ENCODE measurements at places on chromosomes 12 and 14. TPM values are rescaled to one million over a fixed set of nuclear protein-coding genes. Genes with fewer than 3 reads are reported as not detected.

Gene GPR132
- total RNA-seq = not detected

Gene GYS2
- not detected for total RNA-seq

Gene NOS1
- not detected for total RNA-seq

Gene PTHLH
- total RNA-seq = 0.51 TPM

Gene KCNH3
- total RNA-seq = not detected

DNA sequence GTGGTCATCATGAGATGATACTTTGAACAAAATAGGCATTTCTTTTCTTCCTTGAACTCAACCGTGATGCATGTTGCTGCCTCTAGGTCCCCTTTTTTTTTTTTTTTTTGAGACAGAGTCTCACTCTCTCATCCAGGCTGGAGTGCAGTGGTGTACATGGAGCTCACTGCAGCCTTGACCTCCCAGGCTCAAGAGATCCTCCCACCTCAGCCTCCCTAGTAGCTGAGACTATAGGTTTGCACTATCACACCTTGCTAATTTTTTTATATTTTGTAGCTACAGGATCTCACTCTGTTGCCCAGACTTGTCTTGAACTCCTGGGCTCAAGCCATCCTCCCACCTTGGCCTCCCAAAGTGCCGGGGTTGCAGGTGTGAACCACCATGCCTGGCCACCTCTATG is 20.6 kb downstream of the DIP2B start:
- no peak for DNase-seq

Measured in GM23248 (cell line).